A549 treated with GW870086 at 1 μM for 4 hours (cell line): ENCODE measurements at places on chromosomes 7 and 10. TPM values are rescaled to one million over a fixed set of nuclear protein-coding genes. Genes with fewer than 3 reads are reported as not detected.

Gene BLVRA
- total RNA-seq = 72.7 to 85.8 TPM (median 77.5 TPM) in 5 replicates

Gene BAIAP2L1
- total RNA-seq = 45.7 to 57.5 TPM (median 53.0 TPM) in 5 replicates

Gene BMPER
- total RNA-seq = 4.3 to 7.3 TPM (median 5.1 TPM) in 5 replicates

Gene MMD2
- not detected in 5 replicates for total RNA-seq

Gene HILPDA
- 27.3 to 37.4 TPM (median 29.3 TPM) in 5 replicates for total RNA-seq
